Stimulated activated CD8-positive, alpha-beta memory T cell treated with anti-CD3 and anti-CD28 coated beads, Interleukin-7, amount 100 ng/mL, for 4 hours (primary cell): ENCODE measurements at places on chromosomes 5 and 9.

GRCh38 chr5:107380654-107381053 is 290.1 kb downstream of the EFNA5 start:
- no peak for DNase-seq

GRCh38 chr9:116541402-116541801 is 145.7 kb upstream of the TRIM32 start:
- DNase-seq, result no peak

GRCh38 chr5:16899171-16899570 is 36.9 kb downstream of the MYO10 start:
- no peak for DNase-seq

- no peak for DNase-seq
These were observed 13.9 kb downstream of the IFNA1 start for GRCh38 chr9:21454149-21454548.

DNA sequence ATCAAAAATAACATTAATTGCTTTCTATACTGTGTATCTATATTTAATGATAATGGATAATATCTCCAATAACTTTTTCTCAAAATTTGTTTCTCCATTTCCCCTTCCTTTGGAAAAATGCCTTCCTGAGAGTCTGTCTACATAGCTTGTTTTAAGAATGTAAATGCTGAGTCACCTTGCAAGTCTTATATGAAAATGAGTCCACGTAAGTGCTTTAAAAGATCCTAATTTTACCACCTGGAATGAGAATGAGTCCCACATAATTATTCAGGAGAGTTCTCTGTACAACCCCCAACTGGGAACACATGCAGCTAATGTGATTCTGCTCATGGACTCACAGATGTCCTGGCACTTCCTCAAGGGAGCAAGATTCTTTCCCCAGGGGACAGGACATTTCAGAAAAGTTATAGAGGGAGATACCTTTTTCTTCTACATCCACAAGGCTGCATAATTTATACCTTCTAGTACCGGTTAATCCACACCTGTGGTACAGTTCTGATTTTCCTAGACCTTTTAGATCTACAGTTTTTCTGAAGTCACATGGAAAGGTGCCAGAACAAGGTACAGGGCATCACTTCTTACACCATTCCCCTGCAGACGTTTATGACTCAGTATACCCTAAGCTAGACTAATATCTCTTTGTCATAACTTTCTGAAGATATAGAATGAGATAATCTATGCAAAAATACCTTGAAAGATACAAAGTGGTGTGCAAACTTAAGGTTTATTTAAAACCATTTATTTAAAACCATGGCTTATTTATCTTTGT is 314.1 kb downstream of the CETN3 start:
- DNase-seq, result no peak

GRCh38 chr5:89211836-89212235 is 328.9 kb upstream of the MEF2C start:
- DNase-seq, result no peak

- DNase-seq, result no peak
These were observed 14.0 kb downstream of the ARL15 start for GRCh38 chr5:54296386-54296785.
